DMS 273 treated with DMSO at 0.1 percent for 48 hours (cell line): ENCODE measurements at places on chromosomes 11 and 22.

DNA sequence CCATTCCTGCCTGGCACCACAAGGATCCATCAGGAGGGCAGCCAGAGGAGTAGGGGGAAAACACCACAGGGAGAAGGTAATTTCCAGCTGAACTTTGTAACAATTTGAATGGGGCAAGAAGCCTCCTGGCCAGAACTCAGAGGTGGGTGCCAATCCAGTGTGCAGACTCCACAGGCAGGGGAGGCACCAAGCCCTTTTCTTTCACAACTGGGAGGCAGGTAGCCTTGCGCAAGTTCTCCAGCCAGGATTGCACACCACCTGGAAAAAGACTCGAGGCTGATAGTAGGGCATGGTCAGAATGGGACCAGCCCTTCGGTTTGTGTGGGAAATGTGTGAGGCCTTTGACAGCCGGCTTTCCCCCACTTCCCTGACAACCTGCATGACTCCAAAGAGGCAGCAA is 161.9 kb upstream of the ARHGAP42 start:
- no peak for DNase-seq

DNA sequence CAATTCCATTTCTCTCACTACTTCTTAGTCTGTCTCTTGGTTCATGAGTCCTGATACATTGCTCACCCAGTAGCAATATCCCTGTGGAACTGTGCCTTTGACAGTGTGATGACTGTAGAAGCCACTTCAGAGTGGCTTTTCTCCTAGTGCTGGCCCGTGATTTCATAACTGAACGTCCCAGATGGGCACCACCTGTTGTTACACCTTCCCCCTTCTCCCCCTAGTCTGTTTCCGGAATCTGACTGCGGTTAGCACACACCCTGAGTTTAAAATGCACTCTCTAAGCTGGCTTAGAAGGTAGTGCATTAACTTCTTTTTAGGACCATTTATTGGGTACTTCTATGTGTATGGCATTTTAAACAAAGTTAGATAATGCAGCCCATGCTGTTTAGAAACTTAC is 83.0 kb downstream of the ALX4 start:
- DNase-seq = no peak

- no peak for DNase-seq
Measured at GRCh38 chr11:58957922-58958321, 18.6 kb downstream of the GLYATL1 start.

DNA sequence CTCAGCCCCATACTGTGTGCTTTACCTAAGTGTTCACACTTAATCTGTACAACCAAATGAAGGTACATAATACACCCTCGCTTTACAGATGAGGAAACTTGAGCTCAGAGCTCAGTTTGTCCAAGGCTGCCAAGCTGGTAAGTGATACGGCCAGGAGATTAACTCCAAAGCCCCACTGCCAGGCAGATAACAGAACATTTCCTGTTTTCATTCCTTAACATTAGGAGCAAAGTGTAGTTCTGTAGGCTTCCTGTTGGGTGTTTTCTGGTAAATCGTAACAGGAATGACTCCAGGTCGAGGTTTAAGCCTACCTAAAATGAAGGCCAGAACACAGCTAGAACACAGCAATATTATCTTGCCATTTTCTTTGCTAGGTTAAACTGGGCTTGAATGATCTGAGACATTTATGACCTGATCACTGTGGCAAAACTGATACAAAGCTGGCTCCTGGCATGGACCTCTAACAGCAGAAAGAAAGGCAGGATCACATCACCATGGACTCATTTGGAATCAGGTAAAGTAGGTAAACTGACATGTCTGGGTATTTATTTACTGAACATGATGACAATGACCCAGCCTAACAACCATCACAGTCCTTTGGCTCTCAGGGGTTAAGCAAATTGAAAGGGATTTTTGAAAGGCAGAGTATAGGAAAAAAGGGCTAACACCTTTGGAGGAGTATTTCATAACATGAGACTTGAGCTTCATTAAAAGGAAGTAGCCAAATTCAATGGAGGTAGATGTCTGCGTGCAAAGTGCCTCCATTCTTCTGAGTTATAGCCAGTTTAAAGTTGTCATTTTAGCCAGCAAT is 3.9 kb upstream of the NUP50 start:
- DNase-seq = peak; percentile 0

GRCh38 chr11:2574043-2574552 is 125.7 kb downstream of the KCNQ1OT1 start:
- no peak for DNase-seq

DNA sequence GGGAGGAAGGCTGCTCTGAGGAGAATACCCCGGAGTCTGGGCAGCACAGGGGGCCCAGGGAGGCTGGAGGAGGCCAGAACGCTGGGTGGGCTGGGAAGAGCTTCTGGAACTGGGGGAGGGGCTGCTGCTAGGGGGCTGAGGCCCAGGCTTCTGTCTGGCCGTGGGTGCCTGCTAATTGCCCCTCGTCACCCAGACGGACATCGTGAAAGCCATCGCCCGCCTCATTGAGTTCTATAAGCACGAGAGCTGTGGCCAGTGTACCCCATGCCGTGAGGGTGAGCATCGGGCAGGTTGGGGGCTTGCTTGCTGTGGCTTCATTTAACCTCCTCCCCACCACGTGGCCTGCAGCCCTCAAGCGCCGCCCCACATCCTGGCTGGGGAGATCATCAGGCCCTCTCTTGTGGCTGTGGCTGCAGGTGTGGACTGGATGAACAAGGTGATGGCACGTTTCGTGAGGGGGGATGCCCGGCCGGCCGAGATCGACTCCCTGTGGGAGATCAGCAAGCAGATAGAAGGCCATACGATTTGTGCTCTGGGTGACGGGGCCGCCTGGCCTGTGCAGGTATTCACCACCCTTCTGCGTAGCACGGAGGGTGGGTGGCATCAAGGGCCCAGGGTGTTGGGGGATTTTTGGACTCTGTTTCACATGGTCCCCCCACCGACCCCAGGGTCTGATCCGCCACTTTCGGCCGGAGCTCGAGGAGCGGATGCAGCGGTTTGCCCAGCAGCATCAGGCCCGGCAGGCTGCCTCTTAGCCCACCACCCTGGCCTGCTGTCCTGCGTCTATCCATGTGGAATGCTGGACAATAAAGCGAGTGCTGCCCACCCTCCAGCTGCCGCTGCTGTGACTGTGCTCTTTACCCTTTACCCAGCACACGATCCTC is 5.2 kb downstream of the NDUFV1 start:
- no peak for DNase-seq

- DNase-seq = no peak
Measured at GRCh38 chr11:77065878-77066228, 918 bp upstream of the CAPN5 start.

DNA sequence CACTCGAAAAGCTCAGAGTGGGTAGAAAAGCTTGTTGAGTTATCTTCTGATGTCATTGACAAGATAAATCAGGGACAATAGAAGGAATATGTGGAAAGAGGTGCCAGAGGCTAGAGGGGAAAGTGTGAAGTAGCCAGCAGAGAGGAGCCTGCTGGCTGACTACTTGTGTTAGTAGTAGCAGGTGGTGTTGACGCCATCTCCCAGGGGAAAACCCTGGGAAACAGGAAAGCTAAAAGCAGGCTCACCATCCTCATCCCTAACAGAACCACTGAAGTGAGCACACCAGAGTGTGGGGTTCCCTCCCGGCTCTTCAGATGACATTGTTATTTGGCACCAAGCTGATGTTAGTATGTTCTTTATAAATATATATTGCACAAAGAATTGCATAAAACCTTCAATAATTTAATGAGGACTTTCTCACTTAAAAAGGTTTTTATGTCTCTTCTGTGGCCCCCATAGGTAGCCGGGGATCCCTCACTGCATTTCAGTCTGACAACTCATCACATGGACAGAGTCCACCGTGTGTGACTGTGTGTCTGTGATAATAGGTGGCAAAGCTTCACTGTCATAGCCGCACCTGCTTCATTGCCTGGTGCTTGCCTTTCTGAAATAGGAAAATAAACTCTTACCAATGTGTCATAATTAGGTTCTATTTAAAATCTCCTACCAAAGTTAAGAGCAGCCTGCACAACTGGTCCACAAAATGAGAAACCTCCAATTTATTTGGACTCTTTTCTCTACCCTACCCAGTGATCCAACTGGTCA is 63.2 kb upstream of the TOP3B start:
- DNase-seq = peak; percentile 5

- DNase-seq = no peak
Measured at GRCh38 chr11:70080763-70081162, 2.6 kb downstream of the ANO1 start.

DNA sequence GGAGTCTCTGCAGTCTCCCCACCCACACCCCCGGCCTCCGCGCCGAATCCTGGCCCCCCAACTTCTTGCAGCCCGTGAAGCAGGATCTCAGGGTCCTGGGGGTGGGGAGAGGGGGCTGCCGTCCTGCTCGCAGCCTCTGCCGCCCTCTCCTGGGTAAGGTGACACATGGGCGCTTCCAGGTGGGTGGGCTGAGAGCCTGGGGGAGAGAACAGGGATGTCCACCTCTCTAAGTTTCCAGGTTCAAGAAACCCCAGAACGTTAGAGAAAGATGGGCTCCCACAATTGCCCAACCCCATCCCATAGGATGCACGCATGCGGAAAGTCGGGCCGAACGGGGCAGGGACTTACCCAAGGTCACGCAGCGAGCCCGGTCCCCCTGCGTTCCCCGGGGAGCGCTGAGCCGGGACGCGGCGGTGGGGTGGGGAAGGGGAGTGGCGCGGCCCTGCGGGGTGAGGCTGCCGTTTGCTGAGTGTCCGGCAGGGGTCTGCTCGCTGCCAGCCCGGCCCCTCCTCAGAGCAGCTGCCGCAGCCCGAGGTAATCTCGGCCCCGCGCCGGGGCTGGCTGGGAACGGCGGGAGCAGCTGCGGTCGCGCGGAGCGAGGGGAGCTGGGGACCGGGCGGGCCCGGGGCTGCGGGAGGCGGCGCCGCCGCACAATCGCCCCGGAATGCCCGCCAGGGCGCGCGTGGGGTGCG is 705 bp upstream of the CAPN1 start:
- DNase-seq = no peak

DNA sequence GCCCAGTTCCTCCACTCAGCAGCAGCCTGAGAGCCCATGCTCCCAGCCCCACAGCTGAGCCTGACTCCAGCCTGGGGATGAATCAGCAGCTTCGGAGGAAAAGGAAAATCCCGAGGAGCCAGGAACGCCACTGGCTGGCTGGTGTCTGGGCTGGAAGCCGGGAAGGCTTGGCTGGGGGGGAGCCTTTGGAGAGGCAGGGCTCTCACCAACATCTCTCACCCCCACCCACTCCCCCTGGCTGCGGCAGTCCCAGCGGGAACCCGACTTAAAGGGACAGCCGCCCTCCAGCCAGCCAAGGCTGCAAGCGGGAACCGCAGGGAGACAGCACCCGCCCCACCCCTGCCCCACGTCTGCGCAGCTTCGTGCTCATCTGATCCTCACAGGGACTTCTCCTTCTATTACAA is 28.4 kb downstream of the KIAA0930 start:
- no peak for DNase-seq

- no peak for DNase-seq
Measured at GRCh38 chr22:41256254-41257253, 15.8 kb upstream of the CHADL start.

- no peak for DNase-seq
Measured at GRCh38 chr11:60910281-60910687, 3.7 kb upstream of the TMEM109 start.

- DNase-seq = no peak
Measured at GRCh38 chr11:84117394-84117793, 831.2 kb upstream of the CCDC90B start.
